SJCRH30 (cell line): ENCODE measurements at places on chromosomes 12 and 14. TPM values are rescaled to one million over a fixed set of nuclear protein-coding genes. Genes with fewer than 3 reads are reported as not detected.

RAD9B gene
- 1.1 and 2.7 TPM in 2 replicates for total RNA-seq

DNA sequence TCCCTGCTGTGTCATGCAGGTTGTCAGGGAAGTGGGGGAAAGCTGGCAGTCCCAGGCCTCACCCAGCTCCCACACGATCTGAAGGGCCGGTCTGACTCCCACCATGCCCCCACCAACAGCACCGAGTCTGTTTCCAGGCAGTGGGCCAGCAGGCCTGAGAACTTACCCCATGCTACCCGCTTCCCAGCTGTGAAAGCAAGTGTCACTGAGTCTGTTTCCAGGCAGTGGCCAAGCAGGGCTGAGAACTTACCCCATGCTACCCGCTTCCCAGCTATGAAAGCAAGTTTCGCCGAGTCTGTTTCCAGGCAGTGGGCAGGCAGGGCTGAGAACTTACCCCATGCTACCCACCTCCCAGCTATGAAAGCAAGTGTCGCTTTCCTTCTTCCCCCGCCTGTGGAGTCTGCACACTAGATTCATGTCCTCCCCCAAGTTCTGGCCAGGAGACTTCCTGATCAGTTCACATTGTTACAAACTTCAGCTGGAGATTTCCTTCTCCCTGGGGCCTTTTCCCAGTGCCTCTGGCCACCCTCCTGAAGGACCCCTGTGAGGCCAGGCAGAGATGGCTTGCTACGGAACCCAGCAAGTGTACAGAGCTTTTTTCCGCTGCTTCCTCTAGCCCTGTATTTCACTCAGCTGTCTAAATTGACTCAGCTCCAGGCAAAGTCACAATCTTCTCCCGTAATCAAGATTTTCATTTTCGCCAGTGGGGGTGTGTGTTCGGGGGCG, 435.4 kb downstream of the TMTC2 start:
- DNase-seq: no peak

DNA sequence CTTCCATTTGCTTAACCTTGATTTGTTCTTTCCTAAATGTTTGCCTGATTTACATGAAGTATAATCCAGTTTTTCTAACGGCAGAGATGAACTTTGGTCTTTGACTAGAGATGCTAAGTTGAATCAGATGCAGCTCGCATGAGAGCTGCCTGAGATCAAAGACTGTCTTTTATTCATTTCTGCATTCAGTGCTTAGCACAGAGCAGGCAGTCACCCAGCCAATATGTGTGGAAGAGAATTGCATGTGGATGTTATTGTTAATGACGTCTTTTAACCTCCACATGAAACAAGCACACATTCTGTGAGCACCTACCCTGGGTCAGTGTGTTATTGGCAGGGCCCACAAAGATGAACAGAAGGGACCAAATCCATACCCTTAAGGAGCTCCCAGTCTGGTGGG, 99.2 kb downstream of the SLC5A8 start:
- no peak for DNase-seq

PTPRR gene
- 0.49 and 0.94 TPM in 2 replicates for total RNA-seq

DNA sequence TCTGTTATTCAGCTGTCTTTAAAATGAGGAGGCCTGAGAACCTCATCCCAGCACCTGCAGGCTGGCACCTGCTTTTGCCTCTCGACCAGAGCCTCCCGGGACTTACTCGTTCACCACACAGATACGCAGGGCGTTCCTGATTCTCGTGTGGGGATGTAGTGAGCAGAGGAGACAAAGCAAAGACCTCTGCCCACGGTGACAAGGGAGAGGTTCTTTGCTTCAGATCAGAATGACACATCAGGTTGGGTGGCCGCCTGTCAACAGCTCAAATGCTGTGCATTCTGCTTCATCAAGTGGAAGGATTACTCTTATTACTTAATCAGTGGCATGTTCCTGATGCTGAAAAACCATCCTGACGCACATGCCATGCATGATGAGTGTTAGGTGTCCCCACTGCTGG, 24.4 kb downstream of the DEGS2 start:
- DNase-seq: no peak

IAPP gene
- not detected in 2 replicates for total RNA-seq

AJUBA gene
- 41.1 and 47.3 TPM in 2 replicates for total RNA-seq

- no peak for DNase-seq
These were observed 13.0 kb upstream of the APOBEC1 start for GRCh38 chr12:7678744-7679143.

GMFB gene
- total RNA-seq: 68.5 and 74.3 TPM in 2 replicates

C12orf54 gene
- total RNA-seq: 0.23 and 0.34 TPM in 2 replicates

C12orf60 gene
- total RNA-seq: 1.2 and 1.8 TPM in 2 replicates

- no peak for DNase-seq
These were observed 34.4 kb downstream of the BMAL2 start for GRCh38 chr12:27367078-27367477.

GRCh38 chr14:76456200-76456599, 80.3 kb downstream of the ESRRB start:
- peak; percentile 73 for DNase-seq

- no peak for DNase-seq
These were observed 732.5 kb downstream of the GALC start for GRCh38 chr14:87260460-87260859.

GRCh38 chr12:123242116-123242904, 9.1 kb downstream of the MTRFR start:
- no peak for DNase-seq

DNA sequence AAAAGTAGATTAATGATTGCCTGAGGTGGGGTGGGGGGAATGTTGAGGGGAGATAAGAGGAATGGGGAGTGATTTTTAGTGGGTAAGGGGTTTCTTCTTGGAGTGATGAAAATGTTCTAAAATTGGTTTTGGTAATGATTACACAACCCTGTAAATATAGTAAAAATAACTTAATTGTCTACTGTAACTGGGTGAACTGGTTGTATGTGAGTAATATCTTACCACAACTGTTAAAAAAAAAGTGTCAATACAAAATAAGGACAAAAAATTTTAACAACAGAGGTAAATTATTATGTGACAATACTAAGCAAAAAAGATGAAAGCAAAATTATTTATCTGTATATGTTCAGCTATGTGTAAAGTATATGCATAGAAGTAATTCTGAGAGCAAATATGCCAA, 86.3 kb upstream of the RASSF8 start:
- DNase-seq: no peak

DNA sequence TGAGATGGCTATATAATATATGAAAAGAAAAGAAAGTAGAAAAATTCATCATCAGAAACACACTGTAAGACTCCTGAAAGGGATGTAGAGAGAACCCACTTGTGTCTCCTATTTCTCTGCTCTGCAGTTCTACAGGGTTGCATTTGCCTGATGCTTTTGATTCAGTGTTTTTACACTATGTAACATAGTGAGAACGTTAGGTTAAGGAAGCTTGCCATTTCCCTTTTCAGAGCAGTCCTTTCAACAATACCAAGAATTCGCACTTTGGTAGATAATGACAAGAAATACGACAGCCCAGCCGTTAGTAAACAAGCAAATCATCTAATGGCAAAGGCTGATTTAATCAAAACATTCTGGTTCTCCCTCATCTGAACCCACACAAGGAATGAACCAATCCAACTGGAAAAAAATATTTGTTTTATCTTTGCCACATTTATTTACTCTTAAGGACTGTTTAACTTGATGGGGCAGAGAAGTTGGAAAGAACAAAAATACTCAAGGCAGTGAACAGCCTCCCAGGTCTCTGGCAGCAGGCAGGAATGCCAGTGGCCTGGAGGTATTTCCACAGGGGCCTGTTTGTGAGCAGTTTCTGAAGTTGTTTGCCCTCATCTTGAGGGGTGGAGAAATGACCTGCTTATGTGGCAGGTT, 30.8 kb upstream of the SOCS2 start:
- DNase-seq: no peak

DNA sequence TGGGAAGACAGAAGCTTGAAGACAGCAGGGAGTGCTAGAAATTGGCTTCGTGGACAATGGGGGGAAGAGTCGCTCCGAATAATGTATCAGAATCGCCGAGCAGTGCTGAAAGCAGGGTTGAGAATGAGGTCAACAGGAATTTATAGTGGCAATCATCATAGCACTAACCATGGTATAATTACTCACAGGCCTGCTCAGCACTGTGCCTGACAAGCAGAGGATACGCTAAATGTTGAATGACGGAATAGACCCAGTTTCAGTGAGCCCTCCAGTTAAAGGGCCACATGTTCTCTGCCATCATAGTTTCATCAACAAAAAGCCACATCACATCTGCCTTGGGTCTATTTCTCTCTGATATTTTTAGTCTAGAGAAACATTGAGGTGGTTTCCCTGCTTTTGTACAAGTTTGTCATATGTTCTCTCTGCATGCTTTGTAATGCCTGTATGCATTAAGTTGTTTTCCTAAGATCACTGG, 130.3 kb upstream of the EGLN3 start:
- no peak for DNase-seq

- DNase-seq: no peak
These were observed 405.8 kb upstream of the RPL10L start for GRCh38 chr14:47057364-47057763.

DNA sequence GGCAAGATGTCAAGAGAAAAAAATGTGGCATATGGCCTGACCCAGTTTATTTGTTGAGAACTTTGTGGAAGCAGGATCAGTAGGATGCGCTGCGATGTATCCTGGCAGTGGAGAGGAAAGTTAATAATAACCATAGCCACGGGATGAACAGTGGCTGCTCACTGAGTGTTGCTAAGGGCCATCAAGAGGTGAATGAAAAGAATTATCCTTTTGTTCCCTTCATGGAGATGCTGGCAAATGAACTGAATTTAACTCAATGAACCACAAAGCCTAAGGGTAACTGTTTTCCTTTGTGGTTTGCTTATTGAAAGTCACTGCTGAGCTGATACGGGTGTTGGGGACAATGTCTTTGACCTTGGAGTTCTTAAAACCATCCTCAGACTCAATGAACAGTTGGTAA, 476.5 kb downstream of the APAF1 start:
- DNase-seq: no peak

RNU4-1 gene
- under 0.01 TPM in 2 replicates for total RNA-seq

- DNase-seq: no peak
These were observed at the start of gene CNTN1 for GRCh38 chr12:40691913-40692764. Gene CNTN1 (plus strand): TSS chr12:40692439.

ATF7IP gene
- 55.7 and 61.6 TPM in 2 replicates for total RNA-seq

TMEM253 gene
- not detected in 2 replicates for total RNA-seq

GRCh38 chr12:68115281-68115680, 44.3 kb downstream of the IFNG start:
- DNase-seq: no peak

PTPN21 gene
- total RNA-seq: 12.6 and 13.7 TPM in 2 replicates

OAS2 gene
- total RNA-seq: not detected in 2 replicates

DNA sequence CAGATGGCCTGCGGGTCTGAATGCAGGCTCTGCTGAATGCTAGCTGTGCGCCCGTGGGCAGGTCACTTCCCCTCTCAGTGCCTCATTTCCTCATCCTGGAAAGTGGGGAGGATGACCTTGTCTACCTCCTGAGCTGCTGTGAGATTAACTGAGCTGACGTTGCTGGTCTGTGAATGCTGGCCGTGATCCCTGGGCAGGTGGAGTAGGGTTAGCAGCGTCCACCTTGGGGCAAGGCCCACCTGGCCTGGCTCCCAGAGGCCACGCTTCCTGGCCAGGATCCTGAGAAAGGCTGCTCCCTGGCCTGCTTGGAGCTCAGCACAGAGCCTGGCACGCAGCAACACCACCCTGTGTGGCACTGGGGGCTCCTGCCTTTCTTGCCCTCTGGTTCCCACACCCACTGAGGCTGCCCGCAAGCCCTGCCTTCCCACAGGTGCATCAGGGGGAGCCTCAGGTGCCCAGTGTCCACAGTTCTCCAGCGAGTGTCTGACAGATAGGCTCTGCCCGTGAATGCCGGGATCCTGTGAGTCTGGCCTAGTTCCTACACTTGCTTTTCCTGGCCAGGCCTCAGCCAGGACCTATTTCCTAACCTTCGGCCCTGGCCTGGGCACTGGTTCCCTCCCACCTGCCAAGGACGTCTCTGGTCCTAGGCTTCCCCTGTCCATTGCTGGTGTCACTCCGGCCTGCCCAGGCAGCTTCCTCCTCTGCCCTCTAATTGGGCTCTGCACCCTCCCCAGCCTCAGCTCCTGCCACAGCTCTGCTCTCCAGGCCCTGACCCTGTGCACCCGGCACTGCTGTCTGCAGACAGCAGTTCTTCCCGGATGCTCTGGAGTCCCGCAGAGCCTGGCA, 37.2 kb upstream of the TDRD9 start:
- no peak for DNase-seq

DNA sequence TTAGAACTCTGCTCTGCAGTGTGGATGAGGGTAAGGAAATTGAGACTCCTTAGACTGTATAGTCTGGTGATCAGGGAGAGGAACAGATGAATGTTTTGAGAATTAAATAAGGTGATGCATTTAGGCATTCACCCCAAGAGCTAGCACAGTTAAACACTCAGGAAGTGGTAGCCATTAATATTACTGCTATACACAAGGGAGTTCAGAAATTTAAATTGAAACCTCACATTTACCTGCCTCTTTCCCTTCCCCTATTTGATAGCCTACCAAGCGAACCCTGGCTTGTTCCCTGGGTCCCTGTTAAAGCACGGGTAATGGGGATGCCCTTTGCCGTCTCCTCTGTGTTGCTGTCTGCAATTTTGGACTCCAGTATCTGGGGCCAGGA, 18.2 kb downstream of the WNT5B start:
- no peak for DNase-seq

PIK3C2G gene
- total RNA-seq: 0.04 TPM in 1 of 2 replicates, not detected in the other

DNA sequence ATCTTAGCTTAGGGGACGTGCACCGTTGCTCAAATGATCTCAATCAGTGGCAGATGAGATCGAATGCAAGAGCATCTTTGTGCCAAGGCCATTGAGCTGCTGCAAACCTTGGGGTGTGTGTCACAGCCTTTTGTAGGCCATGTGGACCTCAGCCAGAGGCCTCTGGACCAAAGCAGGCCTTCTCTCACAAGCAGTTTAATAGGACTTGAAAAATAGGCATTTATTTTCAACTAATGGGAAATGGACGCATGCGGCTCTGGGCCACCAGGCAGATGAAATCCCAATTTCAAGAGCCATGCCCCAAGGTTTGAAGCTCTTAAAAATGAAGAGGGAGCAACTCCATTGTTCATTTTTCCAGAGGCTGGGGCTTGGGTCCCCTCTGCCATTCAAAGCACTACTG, 87.3 kb downstream of the TTC7B start:
- DNase-seq: no peak

DNA sequence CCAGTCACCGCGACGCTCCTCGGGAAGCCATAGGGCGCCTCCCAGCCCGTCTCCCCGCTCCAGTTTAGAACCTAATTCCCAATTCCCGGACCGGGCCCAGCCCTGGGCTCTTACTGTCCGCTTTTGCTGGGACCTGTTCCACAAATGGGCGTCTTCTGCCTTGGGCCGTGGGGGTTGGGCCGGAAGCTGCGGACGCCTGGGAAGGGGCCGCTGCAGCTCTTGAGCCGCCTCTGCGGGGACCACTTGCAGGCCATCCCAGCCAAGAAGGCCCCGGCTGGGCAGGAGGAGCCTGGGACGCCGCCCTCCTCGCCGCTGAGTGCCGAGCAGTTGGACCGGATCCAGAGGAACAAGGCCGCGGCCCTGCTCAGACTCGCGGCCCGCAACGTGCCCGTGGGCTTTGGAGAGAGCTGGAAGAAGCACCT, 797 bp downstream of the UNG start:
- DNase-seq: no peak

GRCh38 chr12:131049002-131049401, 95.3 kb downstream of the ADGRD1 start:
- DNase-seq: no peak

TSPAN19 gene
- 0.13 and 0.49 TPM in 2 replicates for total RNA-seq
